Activated CD4-positive, alpha-beta T cell treated with anti-CD3 and anti-CD28 coated beads, Interleukin-2, amount 10 ng/mL, durations not matched to agents 7 days and 5 days (primary cell): ENCODE measurements at places on chromosomes 5 and 9.
A peak's percentile ranks its signal among the peaks of the same experiment; 100 is the strongest.

DNA sequence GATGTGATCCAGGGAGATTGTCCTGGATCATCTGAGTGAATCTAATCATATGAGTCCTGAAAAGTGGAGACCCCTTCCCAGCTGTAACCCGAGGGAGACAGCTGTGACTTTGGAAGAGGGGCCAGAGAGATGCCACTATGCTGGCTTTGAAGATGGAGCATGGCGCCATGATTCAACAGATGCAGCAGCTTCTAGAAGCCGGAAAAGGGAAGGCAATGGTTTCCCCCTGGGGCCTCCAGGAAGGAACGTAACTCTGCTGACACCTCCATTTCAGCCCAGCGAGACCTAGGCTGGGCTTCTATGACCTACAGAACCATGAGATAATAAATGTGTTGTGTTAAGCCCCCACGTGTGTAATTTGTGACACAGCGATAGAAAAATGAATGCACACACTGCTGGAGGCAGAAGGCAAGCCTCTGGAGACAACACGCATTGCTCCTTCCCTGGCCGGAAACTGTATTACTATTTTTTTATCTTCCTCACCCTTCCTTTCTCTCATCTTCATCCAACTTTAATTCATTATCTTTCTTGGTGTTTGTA lies 16.6 kb upstream of the SARDH start:
- H3K4me3 ChIP-seq = no peak overlapping the region
- no peaks in the 10 kb centered on the region for H3K36me3 ChIP-seq
- H3K4me1 ChIP-seq = peaks cover 5% of the 10 kb centered on the region

DNA sequence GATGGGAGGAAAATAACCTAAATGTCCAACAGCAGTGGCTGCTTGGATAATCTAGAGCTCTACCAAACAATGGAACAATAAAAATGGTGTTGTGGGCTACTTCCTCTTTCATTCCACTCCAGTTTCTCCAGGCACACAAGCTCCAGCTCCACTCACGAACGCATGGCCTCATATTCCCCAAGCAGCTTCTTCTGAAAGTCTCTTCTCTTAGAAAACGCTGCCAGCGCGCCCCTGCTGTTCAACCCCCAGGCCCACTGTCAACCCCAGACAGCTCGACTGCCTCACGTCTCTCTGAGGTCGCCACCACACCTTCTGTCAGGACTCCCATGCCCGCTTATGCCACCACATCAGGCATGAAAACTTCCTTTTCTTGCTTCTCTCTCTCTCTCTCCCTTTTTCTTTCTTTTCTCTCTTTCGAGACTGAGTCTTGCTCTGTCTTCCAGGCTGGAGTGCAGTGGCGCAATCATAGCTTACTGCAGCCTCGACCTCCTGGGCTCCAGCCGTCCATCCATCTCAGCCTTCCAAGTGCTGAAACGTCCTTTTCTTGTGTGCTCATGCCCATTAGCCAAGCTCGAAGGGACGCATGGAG lies 16.2 kb downstream of the OR2V2 start:
- H3K4me1 ChIP-seq = peaks cover 78% of the 10 kb centered on the region
- peak overlapping the region; percentile 87 for H3K27ac ChIP-seq
- H3K4me3 ChIP-seq = peak overlapping the region; percentile 2
- no peaks in the 10 kb centered on the region for H3K36me3 ChIP-seq

GRCh38 chr9:94984891-94985476 lies 258.5 kb downstream of the AOPEP start:
- no peak overlapping the region for H3K27ac ChIP-seq
- no peak overlapping the region for H3K4me3 ChIP-seq
- H3K36me3 ChIP-seq = no peaks in the 10 kb centered on the region
- peak; percentile 25 for DNase-seq

GRCh38 chr9:75147638-75148037 lies 59.3 kb downstream of the OSTF1 start:
- no peaks in the 10 kb centered on the region for H3K27me3 ChIP-seq
- peaks cover 78% of the 10 kb centered on the region for H3K36me3 ChIP-seq
- peak; percentile 28 for DNase-seq
- peak overlapping the region; percentile 92 for H3K27ac ChIP-seq

DNA sequence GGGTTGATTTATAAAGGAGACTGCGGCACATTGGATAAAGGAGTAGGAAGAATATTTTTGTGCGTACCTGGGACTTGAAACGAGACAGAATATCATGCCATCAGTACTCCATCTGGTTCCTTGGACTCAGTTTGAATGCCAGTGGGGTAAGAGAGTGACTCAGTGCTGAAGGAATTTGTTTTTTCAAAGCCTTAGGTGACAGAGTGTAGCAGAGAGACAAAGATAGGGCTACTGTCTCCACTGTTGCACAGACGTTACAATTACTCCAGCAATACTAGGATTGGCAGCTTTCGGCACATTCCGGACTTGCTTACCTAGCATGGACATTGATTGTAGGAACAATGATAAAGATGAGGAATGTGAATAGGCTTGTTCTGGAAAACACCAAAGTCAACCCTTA lies 250.7 kb downstream of the KCTD16 start:
- no peak overlapping the region for H3K4me3 ChIP-seq
- no peak overlapping the region for H3K27ac ChIP-seq
- no peaks in the 10 kb centered on the region for H3K36me3 ChIP-seq
- H3K27me3 ChIP-seq = no peaks in the 10 kb centered on the region
- H3K4me1 ChIP-seq = no peaks in the 10 kb centered on the region

DNA sequence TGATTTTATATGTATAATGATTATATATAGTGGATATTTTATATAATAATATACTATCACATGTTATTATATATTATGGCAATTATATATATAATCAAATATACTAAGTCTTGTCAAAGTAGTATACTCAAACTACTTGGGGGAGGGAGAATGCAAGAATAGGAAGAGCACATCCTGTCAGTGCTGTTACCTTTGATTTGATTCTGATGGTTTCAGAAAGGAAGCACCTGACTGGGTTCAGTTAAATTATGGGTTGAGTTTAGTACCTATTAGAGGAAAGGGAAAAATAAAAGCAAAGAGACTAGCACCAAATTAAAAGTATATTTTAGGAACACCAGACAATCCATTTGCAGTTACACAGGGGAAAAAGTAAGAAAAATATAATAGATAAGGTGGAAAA lies 107.6 kb downstream of the GRIA1 start:
- H3K27me3 ChIP-seq = no peaks in the 10 kb centered on the region
- H3K4me1 ChIP-seq = peaks cover 4% of the 10 kb centered on the region
- no peak overlapping the region for H3K4me3 ChIP-seq
- DNase-seq = no peak
- H3K27ac ChIP-seq = no peak overlapping the region

DNA sequence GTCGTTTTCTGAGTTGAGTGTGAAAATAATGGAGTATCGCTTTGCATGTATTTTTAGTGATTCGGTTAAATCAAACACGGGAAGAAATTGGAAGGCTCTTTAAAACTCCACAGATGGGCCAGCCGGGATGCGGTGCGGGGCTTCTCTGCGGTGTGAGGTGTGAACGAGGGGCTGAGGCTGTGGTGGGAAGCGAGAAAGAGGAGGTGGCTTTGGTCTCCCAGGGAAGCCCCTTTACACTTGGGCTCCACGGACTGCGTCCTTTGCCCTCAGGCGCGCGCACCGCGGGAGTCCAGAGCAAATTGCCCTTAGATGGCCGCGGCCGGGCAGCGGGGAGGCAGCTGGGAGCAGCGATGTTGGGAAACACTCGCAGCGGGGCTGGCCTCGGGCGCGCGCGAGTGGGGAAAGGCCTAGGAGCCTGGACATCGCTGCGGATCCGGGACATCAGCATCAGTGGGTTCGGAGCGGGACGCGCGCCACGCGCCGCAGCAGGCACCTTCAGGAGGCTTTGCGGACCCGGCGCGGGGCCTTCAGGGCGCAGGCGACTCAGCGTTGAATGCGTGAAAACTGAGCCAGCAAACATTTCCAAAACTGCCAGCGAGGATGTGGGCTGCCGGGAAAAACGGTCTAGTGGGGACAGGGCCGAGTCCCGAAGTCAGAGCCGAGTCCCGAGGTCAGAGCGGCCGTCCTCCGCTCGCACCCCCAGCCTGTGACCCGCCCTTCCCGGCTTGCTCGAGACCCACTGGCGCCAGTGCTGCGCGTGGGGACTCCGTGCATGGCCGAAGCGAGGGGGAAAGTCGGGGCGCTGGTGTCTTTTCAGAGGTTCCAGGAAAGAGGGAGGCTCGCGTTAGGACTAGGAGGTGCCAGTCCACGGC lies 6.5 kb downstream of the IRX1 start:
- H3K4me3 ChIP-seq = no peak overlapping the region
- peaks cover 2% of the 10 kb centered on the region for H3K4me1 ChIP-seq
- no peak for DNase-seq
- H3K27ac ChIP-seq = peak overlapping the region; percentile 33
- H3K27me3 ChIP-seq = peaks cover 74% of the 10 kb centered on the region
- H3K36me3 ChIP-seq = peaks cover 4% of the 10 kb centered on the region

DNA sequence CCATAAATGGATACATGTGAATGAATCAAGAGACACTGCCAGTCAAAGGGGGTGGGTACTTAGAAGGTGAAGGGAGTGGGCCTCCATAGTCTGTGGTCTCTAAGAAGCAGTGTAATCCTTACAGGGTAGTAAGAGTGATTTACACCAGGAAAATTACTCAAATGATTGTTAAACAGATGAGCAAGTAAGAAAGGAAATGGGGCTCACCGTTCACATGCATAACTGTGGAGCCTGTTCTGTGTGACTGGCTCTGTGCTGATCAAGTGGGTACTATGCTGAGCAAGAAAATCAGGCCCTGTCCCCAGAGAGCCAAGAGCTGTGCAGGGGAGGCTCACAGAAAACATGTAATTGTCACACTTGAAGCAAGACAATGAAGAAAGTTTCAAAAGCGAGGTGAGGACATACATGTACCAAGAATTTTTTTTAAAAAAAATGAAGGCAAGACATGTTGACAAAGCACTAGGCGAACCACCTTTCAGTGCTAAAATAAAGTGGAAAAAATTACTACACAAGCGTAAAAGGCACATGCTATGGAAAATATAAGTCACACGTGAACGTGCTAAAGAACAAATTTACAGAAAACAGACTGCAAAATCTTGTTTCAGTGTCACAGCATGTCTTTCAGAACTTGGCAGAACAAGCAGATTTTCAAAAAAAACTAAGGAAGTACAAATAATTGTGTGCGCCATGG lies 2.5 kb downstream of the BTNL8 start:
- H3K27ac ChIP-seq = no peak overlapping the region
- H3K4me1 ChIP-seq = no peaks in the 10 kb centered on the region
- peaks cover 2% of the 10 kb centered on the region for H3K27me3 ChIP-seq
- no peak overlapping the region for H3K4me3 ChIP-seq
- no peaks in the 10 kb centered on the region for H3K36me3 ChIP-seq

DNA sequence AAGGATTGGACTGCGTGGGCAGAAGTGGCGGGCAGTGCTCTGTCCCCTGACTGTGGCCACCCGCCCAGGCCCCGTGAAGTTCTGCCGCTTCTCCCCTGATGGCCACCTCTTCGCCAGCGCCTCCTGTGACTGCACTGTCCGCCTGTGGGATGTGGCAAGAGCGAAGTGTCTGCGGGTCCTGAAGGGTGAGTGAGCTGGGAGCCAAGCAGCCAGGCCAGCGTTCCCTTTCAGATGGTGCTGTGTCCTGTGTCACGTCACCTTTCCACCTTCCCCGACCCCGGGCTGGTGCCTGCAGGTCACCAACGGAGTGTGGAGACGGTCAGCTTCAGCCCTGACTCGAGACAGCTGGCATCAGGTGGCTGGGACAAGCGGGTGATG lies 2.3 kb downstream of the WDR38 start:
- no peak overlapping the region for H3K4me3 ChIP-seq
- H3K27me3 ChIP-seq = peaks cover 4% of the 10 kb centered on the region
- peaks cover 31% of the 10 kb centered on the region for H3K36me3 ChIP-seq

DNA sequence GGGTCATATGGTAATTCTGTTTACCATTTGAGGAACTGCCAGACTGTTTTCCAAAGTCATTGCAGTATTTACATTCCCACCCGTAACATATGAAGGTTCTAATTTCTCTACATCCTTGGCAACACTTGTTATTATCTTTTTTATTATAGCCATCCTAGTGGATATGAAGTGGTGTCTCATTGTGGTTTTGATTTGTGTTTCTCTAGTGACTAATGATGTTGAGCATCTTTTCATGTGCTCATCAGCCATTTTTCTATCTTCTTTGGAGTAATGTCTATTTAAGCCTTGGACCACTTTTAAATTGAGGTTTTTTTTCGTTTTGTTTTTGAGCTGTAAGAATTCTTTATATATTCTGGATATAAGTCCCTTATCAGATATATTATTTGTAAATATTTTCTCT lies 132.8 kb upstream of the RUSC2 start:
- H3K27ac ChIP-seq = no peak overlapping the region
- H3K4me1 ChIP-seq = no peaks in the 10 kb centered on the region
- H3K27me3 ChIP-seq = peaks cover 9% of the 10 kb centered on the region
- no peak for DNase-seq

- no peaks in the 10 kb centered on the region for H3K27me3 ChIP-seq
- peaks cover 59% of the 10 kb centered on the region for H3K36me3 ChIP-seq
- no peak for DNase-seq
- peaks cover 16% of the 10 kb centered on the region for H3K4me1 ChIP-seq
Measured at GRCh38 chr9:78304357-78304756, 7.4 kb downstream of the PSAT1 start.

DNA sequence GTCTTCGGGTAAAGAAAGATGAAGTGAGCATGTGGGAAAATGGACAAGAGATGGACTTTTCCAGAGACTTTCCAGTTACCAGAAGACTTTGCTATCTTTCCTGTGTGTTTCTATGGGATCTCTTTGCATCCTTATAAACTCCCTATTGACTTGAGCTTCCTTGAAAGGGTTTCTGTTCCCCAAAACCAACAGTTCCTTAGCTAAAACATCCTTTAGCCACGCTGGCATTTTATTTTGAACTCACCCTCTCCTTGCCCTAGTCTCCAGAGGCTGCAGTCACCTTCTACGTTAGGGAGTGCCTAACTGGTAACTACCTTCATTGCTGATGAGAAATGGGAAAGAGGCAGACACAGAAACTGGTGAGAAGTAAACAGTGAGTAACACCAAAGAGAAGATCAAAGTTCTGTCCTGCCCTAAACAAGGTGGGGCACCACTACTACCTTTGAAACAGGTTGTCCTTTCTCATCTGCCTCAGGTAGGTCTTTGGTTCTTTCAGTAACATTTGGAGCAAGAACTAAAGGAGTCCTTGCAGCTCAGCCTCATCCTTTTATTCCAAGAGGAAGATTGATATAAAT lies 402.9 kb downstream of the ENC1 start:
- H3K4me3 ChIP-seq = no peak overlapping the region
- no peaks in the 10 kb centered on the region for H3K36me3 ChIP-seq
- H3K27ac ChIP-seq = no peak overlapping the region
- H3K27me3 ChIP-seq = peaks cover 18% of the 10 kb centered on the region
- DNase-seq = no peak

DNA sequence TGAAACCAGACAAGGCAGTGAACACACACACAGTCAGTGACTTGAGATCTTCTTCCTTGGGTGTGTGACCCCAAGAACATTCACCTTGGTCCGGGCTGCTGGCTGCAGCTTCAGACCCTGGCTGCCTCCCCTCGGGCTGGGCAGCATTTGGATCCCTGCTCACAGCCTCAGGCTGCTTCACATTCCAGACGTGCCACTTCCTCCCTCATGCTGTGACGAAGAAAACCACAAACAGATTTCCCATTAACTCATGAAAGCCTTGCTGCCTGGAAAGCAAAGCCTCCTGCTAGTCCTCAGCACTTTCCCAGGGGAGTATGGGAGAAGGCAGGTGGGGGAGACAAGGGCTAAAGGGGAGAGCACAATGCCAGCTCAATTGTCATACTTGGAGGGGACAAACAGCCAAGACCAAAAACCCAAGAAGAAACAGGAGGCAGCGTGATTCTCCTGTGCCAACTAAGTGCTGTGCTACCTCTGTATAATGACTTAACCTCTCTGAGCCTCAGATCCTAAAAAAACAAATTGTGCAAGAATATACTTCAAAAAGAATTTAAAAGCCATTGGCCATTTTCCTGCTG lies 594.6 kb upstream of the BRINP1 start:
- H3K4me1 ChIP-seq = no peaks in the 10 kb centered on the region
- H3K27ac ChIP-seq = no peak overlapping the region
- peaks cover 2% of the 10 kb centered on the region for H3K27me3 ChIP-seq
- no peak for DNase-seq
